Activated CD4-positive, alpha-beta T cell treated with anti-CD3 and anti-CD28 coated beads, Interleukin-2, amount 10 ng/mL, durations not matched to agents 7 days and 5 days (primary cell): ENCODE measurements at places on chromosomes 3 and 15. TPM values are rescaled to one million over a fixed set of nuclear protein-coding genes. Genes with fewer than 3 reads are reported as not detected.

- no peak for DNase-seq
Observed at GRCh38 chr15:37978231-37978630, 43.8 kb downstream of the TMCO5A start.

DNA sequence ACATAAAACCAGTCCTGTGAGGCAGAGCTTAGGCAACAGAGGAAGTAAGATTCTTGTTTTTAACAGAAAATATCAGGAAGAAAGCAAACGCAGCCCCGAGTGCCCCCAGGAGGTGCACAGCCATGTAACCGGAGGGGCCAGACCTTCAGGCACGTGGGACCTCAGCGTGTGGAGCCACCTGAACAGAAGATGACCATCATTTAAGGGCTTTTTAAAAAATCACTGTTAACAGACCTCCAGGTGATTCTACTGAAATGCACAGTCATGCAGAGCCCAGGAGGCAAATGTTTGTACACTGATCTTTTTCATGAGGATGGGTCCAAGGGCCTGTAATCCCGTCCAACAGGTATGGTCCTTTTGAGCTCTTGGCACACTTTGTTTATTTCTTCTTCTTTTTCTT lies 38.8 kb downstream of the SPG21 start:
- DNase-seq: no peak

- no peak for DNase-seq
Observed at GRCh38 chr3:29291260-29291981, 10.6 kb downstream of the RBMS3 start.

DNA sequence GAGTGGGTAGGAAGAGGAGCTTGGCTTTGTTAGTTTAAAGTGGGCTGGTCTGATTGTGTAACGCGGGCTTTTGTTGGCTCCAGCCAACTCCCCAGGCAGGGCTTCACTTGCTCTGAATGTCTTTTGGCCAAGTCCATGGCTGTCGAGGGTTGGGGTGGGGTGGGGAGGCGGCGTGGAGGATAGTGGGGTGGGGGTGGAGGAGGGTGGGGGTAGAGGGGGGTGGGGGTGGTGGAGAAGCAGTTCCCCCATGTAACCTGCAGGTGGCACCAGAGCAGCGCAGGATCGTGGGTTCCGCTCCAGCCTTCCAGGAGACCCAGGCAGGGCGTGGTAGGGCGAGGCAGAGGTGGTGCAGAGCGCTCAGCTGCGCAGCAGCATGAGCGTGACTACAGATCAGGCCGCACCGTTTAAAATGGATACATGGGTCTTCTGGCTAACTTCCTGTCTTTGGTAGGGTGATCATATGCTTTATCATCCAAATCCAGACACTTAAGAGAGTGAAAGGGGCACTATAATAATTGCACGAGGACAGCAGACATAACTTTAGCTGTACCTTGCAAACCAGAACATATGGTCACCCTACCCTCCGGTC lies 28.3 kb downstream of the GOLGA6A start:
- peak; percentile 80 for DNase-seq

DNA sequence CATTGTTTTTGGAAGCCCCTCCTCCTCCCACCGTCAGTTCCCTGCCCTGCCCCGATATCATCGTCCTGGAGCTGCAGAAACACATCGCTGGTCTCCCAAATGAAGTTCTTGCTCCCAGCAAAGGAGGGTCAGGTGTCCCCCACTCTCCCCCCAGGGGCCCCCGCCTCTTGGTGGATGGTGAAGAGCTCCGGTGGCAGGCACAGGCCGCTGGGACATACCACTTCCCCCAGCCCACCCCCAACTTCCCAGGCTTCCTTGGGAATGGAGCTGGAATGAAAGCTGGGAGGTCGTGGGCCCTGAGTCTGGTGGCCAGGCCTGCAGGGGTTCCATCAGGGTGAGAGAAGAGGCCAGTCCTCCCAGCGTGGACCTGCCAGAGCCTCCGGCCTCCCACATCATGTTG lies 137.7 kb downstream of the CHSY1 start:
- no peak for DNase-seq

DNA sequence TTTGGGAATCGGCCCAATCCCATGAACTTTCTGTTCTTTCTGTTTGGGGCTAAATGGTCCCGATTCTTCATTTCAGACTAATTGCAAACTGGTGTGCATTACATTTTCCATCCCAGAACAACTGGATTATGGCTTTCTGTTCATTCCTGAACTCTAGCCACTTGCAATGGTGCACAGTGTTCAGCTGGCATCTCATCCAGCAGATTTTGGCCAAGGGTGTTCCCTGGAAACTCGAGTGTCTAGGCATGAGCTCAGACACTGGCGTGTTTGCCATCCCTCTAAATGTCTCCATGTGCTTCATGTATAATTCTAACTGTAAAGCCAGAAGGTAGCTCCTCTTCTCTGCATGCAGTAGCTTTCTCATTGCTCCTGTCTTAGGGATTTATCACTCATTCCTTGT lies 97.1 kb upstream of the MYZAP start:
- DNase-seq: no peak

KLHL40 gene
- not detected for total RNA-seq

KLF13 gene
- 235 TPM for total RNA-seq
